ENCODE measurements at places on chromosomes 7 and 10.
A peak's percentile ranks its signal among the peaks of the same experiment; 100 is the strongest.

DNA sequence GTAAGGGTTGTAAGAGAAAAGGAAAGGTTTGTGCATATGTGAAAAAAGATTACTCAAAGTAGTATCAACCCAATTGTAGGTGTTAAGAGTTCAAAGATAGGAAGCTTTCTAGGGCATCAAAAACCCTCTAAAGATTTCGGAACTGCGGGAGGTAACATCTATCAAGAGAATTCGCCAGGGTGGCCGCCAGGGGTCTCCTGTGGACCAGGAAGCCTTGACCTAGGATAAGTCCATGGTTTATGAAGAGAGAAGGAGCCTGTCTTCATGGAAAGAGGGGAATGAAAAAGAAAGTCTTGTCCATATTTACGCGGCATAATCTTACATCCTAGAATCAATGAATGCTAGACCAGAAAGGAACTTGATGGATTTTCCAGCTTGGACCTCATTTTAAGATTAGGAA is 140.7 kb upstream of the CALCR start:
- DNase-seq = peak; percentile 78

DNA sequence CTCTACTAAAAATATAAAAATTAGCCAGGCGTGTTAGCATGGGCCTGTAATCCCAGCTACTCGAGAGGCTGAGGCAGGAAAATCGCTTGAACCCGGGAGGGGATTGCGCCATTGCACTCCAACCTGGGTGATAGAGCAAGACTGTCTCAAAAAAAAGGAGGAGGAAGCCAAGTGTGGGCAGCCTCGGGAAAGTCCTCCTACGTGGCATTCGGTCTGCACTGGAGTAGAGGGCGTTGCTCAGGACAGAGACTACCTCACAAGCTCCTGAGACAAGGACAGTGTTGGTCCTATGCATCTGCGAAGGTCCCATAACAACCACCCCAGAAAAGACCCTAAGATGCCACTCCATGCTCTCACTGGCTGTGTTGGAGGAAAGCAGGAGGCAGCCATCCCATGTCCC is 10.0 kb upstream of the SERPINE1 start:
- DNase-seq = no peak

DNA sequence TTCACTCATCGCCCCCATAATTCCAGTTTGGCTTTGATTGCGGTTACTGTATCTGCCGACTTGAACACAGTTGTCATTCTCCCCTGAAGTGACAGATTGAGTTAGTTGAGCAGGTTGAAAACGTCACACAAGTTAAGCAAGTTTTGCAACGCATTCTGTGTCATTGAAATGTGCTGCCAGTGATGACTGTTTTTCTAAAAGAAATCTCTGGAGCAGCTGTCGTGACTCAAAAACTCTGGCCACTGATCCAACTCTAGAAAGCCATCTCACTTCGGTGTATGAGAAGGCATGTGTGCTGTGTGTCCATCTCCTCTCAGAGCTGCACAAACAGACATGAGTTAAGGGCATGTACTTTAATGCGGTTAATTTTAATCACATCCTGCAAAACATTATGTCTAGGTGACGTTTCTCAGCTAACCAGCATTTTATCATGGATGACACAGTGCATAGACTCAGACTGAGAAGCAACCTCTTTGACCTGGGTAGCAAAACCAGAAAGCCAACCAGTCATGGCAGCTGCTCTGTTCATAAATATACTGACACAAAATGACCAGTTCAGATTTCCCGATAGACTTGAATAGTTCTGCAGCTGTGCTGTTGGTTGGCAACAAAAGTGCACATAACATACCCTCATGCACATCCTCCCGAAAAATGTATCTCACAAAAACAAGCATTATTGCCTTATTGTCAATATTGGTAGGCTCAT is 69.3 kb downstream of the CSTF2T start:
- no peak for DNase-seq

GRCh38 chr7:128923411-128923800 is 12.9 kb upstream of the KCP start:
- no peak for DNase-seq

GRCh38 chr10:81847675-81848074 is 27.3 kb upstream of the NRG3 start:
- DNase-seq = no peak

DNA sequence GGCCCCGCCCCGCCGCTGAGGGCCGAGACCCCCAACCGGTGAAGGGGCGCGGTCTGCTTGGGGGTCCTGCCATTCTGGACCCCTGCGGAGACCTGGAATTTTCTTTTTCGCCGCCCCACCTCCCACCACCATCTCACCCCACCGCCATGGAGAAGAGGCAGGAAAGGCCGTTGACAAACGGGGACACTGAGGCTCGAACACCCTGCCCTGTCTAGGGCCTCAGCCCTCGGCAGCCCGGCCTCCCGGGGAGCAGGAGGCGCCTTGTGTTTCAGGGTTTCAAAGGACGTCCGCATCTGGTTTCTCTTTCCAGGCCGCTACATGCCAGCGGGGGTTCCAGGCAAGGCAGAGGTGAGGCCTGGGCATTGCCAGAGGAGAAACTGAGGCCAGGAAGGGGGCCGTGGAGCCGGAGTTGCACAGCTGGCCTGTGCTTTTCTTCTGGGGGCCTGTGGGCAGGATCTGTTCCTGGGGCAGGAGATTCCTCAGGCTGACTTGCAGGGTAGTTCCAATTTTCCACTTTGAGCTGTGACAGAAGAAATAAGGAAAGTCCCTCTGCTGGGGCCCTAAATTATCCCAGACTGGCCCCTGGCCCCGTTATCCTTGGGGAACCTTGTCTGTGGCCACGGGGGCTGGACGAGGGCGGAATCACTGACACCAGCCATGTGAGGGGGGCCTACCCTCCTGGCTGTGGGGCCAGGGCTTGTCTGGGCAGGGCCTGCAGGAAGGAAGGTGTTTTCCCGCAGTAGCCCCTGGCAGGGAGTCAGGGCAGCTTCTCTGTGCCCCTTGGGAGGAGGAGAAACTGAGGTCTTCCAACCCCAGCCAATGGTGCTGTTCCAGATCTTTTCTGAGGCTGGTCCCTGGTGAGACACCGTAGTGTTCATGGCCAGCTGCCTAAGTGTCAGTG is 900 bp upstream of the MICALL2 start:
- peak; percentile 73 for DNase-seq
